IPS DF 19.7 (cell line): ENCODE measurements at places on chromosomes 4 and X.

- no peak for DNase-seq
Measured at GRCh38 chrX:100625985-100626491, 10.6 kb downstream of the TSPAN6 start.

DNA sequence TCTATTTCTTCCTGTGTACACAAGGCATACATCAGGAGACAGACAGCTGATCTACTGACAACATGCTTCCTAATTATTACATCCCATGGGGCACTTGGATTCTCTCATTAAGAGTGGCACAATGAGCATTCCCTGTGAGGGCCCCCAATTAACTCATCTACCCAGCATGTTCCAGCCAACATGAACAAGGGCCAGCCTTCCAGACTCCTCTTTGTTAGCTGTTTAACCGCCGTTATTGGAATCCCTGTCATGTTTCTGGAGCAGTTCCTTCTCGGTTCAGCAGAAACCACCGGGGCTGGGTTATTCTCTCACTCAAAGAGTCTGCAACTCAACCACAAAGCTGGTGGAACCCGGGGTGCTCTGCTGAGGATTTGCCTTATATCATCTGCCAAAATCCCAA, 9.9 kb upstream of the GPM6B start:
- DNase-seq, result no peak

- no peak for DNase-seq
Measured at GRCh38 chr4:69753686-69754085, 6.7 kb downstream of the SULT1B1 start.

GRCh38 chr4:188781655-188782054, 642.4 kb downstream of the TRIML1 start:
- peak; percentile 15 for DNase-seq

GRCh38 chr4:184313702-184314659, 96.3 kb upstream of the ENPP6 start:
- DNase-seq, result no peak

DNA sequence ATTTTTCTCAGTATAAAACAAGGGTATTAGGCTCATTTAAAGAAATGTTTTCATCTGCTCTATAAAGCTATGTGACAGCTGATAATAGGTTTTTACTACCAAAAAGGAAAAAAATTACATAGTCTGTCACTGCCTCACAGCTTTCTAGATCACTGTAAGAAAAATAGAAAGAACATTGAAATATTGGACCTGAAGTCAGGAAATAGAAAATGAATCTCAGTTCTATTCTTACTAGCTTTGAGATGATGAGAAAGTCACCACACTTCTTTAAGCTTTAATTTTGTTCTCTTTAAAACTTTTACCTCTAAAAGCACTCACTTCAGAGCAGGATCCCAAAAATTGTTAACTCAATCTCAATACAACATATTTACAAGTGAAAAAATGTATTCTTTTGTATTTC, 45.3 kb upstream of the CAMK2D start:
- DNase-seq, result no peak

DNA sequence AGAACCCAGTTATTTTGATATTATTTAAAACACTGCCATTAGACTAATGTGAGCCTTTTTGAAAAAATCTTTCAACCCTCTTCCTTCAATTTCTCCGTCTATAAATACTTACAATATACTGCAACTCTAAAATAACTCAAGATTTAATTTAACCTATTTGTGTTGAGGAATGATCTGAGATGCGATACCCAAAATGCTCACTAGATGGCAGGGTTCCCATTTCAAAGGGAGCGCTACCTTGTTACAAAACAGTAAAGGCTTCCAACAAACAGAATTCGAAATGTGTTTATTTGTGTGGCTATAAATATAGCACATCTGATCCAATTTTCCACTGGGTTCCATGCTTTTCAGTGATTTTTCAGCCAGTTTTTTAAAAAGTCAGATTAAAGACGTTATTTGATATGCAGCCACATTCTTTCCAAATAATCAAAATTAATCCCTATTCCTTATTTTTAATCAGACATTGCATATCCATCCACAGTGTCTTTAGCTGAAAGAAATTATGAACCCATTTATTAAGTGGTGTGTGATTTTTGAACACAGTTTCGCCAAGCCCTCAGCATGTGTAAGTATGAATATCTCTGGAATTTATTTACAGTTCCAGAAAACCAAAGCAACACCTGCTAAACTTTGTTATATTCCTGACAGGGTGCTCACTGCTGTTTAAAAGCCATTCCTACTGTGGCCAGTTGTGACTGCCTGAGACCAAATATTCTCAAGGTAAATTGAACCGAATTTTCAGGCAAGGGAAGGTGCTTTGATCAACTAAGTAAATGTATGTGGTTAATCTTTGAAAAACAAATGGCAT, 668.0 kb upstream of the LCORL start:
- peak; percentile 15 for DNase-seq

GRCh38 chr4:15040916-15041463, 38.7 kb downstream of the CPEB2 start:
- no peak for DNase-seq

DNA sequence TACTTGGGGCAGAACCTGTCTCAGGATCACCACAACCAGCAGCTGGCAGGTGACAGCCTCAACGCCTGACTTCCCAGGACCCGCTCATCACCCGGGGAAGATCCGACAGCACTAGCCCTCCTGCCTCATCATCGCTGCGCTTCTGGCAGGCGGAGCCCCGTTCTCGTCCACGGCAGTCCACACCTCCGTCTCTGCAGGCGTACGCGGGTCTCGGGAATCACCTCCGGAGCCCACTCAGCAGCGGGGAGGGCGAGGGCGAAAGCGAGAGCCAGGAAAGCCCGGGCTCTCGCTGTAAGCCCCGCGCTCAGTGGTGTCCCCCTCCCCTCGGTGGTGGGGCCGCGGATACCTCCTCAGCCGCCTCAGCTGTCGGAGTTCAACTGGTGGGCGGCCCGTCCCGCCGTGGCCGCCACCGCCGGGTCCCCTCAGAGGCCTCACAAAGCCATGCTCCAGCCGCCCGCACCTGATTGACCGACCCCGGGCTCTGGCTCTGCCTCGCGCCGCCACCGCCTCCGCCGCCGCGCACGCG, 518 bp upstream of the CNKSR2 start:
- DNase-seq, result no peak

DNA sequence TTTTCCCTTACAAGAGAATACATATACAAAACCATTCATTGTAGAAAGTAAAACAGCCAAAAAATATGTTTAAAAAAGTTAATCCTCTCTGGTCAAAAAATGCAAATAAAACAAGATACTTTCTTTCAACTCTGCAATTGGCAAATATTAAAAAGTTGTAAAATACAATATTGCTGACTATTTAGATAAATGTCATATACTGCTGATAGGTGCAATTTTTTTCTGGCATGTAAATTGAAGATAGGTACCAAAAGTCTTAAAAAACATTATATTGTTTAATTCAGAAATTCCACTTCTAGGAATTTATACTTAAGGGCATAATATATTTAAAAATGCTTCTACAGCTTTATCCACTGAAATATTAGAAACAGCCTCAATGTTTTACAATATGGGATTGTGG, 66.4 kb upstream of the TLL1 start:
- DNase-seq, result no peak

GRCh38 chr4:76764251-76764650, 133.7 kb downstream of the SOWAHB start:
- no peak for DNase-seq

GRCh38 chr4:174154215-174154854, 129.1 kb downstream of the FBXO8 start:
- no peak for DNase-seq

DNA sequence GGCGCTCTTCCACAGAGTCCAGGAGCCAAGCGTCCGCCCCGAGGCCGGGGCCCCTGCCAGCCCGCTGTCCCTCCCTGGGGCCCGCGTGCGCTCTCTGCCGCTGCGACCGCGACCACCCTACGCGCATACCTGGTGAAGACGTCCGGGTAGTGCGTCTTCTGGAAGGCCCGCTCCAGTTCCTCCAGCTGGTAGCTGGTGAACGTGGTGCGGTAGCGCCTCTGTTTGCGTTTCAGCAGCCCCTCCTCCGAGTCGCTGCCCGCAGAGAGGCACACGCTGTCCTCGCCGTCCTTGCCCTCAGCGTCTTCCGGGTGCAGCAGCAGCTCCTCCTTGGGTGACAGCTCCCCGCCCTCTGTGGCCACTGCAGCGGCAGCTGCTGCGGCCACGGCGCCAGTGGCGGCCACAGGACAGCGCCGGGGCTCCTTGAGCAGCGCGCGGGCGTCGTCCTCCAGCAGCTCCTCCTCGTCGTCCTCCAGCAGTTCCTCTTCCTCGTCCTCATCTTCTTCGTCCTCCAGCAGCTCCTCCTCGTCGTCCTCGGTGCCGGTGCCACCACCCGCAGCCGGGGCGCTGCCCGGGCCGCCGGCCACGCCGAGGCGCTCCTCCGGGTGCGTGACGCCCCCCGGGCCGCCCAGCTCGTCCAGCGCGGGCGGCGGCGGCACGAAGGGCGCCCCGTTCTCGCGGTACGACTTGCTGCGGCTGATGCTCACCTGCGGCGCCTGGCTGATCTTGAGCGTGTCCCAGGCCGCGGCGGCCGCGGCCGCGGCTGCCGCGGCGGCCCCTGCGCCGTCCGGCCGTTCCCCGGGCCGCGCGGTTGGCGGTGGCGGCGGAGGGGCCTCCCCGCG, 2.8 kb downstream of the ARX start:
- DNase-seq, result no peak

DNA sequence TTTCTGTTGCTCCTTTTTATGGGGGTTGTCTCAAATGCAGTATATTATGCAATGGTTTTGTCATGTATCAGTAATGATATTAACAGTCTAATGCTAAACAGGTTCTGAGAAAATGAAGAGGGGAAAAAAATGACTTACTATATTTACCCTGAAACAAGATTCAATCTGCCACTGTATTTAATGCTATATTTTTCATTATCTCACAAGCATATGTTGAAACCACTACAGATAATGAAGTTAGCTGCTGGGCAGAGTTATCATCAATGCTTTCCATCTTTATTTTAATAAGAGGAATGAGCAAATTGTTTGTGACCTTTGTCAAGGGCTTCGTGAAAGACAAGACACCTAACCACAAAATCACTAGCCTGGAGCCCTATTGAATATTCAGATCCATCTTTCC, 32.6 kb upstream of the NAA11 start:
- DNase-seq, result no peak

GRCh38 chr4:87707279-87707918, 57.3 kb downstream of the DMP1 start:
- DNase-seq, result no peak

DNA sequence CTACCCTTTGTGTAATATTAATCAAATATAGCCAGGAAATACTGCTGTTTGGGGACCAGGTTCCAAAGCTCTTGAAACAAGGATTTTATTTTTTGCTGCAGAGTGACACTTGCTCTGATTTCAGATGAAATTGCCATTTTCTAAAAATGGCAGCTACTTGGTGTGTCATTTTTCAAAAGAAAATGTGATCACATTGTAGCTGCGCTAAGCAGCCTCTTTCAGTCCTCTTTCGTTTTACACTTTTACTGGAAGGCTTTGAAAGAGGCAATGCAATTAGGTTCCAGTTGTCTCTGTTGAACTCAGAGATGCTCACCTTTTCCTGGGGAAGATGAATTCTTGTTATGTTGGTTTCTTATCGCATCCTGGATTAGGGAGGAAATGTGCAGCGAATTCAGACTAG, 85.1 kb downstream of the CT47B1 start:
- no peak for DNase-seq

DNA sequence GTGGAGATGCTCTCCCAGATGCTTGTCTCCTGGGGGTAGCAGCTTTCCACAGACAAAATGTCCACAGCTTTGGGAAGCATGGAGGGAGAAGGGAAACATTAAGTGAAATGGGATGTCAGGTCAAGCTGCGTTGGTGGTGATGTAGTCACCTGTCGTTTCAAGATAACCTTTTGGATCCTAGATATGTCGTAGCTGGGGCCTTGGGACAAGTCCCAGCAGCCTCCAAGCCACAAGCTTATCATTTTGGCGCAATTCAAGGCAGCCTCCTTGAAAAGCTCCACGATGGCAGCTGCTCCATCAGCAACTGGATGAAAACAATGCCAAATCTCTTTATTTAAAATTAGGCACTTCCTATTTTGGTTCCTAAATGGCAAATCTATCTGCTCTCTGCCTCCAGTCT, 52.0 kb downstream of the RTL9 start:
- no peak for DNase-seq

- DNase-seq, result peak; percentile 15
Measured at GRCh38 chr4:64582492-64582891, 173.2 kb upstream of the TECRL start.

GRCh38 chr4:182700362-182701160, 216.6 kb downstream of the DCTD start:
- no peak for DNase-seq

GRCh38 chrX:153572601-153573000, 26.3 kb downstream of the CCNQ start:
- no peak for DNase-seq

DNA sequence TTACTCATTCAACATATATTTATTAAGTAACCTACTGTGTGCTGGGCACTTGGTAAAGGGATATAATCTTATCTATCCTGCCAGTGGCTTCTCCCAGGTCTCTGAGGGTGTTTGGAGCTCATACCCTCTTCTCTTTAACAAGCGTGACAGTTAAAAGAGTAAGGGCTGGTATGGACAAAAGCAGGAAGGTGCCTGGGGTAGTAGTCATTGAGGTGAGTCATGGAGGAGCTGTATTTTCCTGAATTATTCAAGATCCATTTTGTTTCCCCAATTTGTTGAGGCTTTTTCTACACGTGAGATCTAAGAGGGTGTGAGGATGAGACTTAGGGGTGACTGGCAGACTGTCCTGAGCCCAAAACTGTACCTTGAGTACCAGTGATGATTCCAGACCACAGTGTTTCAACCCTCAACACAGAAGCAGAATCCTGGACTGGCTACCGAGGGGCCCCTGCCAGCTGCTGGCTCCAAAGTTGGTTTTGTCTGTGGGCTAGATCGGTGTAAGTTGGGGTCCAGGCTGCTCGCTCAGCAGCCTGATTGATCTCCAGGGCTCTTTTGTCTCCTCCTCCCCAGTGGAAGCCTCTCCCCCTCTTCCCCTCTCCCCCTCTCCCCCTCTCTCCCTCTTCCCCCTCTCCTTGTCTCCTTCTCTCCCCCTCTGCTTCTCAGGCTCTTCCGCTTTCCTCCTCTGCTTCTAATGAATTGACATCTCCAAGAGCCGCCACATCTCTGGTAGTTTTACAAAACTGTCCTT, at the start of gene DRP2:
Gene DRP2, plus strand, starts transcription at position 671 of the 748 bp plus-strand sequence. CDS start 11,862 bp downstream, outside the sequence.
- DNase-seq, result no peak

DNA sequence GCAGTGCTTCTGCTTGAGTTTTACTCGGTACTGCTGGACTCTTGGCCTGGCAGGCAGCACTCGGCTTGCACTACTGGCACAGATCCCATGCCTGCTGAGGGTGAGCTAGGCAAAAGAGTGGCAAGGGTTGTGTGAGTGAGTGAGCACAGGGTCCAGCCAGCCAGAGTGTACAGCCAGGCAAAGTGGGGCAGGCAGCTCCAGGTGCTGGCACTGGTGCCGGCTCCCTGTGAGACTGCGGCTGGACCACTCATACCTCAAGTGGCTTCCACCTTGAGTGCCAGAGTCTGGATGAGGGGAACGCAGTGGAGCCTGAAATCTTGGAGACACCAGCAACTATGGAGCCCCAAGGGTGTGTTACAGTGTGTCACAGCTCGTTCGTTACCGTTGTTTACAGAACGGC, 1451.9 kb upstream of the AGA start:
- no peak for DNase-seq

GRCh38 chr4:182576601-182577289, 333.5 kb downstream of the TENM3 start:
- no peak for DNase-seq

GRCh38 chrX:134236626-134237614, at the start of gene CCDC160:
Gene CCDC160, plus strand, starts transcription at chrX:134237182. Its CDS starts 7,619 bp downstream, at chrX:134244801.
- no peak for DNase-seq

- no peak for DNase-seq
Measured at GRCh38 chrX:77622233-77622632, 163.8 kb downstream of the ATRX start.
